Activated CD8-positive, alpha-beta memory T cell treated with anti-CD3 and anti-CD28 coated beads for 1 hour (primary cell): ENCODE measurements at places on chromosomes 12 and 14.

- DNase-seq, result no peak
These were observed 171.8 kb downstream of the BTG1 start for GRCh38 chr12:91973813-91974212.

GRCh38 chr12:19945559-19946435 lies 422.5 kb upstream of the PDE3A start:
- no peak for DNase-seq

DNA sequence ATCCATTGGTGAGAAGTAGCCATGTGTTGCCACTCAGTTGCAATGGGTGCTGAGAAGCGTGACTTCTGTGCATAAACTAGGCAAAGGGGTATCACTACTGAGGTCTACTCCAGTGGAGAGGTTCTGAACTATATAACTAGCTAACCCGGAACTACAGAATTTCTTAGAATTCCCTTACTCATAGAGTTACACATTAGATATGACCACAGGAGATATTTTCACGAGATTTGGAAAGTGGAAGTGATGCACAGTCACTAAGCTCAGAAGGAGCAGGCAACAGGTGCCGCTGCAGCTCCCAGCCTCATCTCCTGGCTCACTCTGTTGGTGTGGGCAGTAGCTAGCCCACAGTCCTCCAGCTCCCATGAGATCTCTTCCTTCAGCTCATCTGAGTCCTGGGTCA lies 136.6 kb downstream of the SSPN start:
- DNase-seq, result no peak

DNA sequence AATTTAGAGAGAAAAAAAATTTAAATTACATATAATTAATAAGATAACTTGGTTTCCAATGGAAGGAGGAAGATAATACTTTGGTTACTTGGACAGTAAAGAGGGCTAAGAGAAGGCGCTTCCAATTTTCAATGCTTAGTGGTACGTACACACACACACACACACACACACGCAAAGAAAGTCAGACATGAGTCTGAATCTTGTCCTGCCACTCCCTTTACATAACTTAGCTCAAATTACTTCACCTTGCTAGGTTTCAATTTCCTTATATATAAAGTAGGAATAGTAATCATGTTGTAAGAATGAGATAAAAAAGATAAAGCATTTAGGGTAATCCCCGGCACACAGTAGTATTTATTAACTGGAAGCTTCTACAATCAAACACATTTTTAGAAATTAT lies 39.7 kb upstream of the VCPKMT start:
- no peak for DNase-seq

GRCh38 chr14:22174412-22175277 lies 414.4 kb downstream of the DAD1 start:
- DNase-seq, result no peak

- no peak for DNase-seq
These were observed 452.7 kb downstream of the BCL11B start for GRCh38 chr14:98819132-98819866.

- DNase-seq, result no peak
These were observed 12.3 kb upstream of the ATP5MC2 start for GRCh38 chr12:53688134-53688533.

- DNase-seq, result no peak
These were observed 65.9 kb upstream of the OTOGL start for GRCh38 chr12:80033448-80033847.

GRCh38 chr14:95490727-95491451 lies 25.6 kb downstream of the SYNE3 start:
- no peak for DNase-seq

DNA sequence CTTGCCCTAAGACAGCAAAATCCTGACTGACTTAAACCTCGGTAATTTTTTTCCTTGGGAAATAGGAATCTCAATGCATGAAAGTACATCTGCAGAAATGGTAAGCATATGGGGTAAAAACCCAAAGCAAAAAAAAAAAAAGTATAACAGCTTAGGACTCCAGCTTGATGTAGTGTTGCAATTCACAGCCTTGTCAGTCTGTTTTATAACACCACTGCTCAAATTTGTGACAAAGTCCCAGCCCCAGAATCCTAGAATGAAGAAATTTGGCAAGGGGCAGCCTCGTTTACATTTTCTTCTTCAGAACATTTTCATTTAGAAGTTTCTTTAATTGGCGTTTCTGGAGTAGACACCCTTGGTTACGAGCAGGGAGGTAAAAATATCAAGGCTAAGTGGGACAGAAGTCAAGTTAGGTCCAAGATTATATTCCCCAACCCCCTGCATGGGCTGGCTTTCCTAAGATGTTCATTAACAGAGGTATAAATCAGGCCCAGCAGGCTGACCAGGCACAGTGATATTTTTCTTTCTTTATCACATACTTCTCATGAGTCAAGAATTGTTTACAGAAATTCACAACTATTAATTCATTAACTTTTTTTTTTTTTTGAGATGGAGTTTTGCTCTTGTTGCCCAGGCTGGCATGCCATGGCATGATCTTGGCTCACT lies 424.0 kb downstream of the RMST start:
- no peak for DNase-seq

DNA sequence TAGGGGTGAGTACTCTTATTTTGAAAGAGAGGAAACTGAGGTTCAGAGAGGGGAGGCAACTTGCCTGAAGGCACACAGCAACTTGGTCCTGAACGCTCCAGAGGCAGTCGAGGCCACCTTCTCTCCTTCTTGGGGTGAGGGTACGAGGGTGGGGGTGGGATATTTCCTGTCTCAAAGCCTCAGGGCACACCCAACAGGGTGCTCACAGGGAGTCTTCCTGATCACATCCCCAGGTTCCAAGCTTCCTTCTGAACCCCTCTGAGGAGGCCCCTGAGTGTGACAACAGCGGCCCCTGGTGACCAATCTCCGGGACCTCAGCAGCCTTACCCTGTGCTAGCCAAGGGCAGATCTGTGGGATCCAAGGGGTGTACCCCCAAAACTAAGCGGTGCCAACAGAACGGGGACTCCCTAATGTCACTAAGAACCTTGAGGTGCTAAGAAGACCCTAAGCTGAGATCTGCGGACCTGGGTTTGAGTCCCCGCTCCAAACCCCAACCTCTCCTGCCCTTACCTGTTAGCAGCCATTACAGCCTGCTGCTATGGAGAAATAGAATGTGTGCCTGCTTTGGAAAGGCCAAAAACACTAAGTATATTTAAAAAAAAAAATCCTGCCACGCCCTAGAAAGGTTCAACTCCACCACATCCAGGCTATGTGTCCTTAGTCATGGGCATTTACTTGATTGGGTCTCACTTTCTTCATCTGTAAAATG lies 57.9 kb downstream of the TRPV4 start:
- DNase-seq, result peak; percentile 60

DNA sequence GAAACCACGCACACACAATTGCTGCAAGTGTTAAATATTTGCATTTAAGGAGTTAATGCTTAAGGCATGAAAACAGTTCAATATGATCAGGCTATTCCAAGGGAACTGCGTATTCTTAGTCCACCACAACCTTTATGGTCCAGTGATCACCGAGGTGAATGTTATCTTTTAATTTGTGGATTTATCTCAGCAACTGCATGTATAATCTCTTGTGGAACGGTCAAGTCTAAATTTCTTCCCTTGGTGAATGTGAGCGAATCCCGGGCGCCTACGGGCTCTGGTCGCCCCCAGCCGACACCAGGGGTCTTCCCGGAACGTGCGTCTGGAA lies 999 bp upstream of the AK7 start:
- no peak for DNase-seq

DNA sequence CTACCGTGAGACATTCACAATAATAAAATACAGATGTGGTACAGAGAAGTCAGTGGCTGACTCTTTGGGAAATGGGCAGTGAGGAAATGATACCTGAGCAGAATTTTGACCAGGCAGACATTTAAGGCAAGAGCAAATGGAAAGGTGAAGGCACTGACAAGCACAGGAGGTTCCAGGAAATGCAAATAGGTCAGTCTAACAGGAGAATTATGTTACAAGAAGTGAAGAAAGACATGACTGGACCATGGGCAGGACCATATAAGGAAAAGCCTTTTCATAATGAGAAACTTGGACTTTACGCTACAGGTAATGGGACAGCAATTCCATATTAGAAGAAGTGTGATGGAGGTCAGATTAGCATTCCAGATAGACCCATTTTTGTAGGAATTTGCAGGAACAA lies 338.9 kb downstream of the PDZRN4 start:
- DNase-seq, result no peak

DNA sequence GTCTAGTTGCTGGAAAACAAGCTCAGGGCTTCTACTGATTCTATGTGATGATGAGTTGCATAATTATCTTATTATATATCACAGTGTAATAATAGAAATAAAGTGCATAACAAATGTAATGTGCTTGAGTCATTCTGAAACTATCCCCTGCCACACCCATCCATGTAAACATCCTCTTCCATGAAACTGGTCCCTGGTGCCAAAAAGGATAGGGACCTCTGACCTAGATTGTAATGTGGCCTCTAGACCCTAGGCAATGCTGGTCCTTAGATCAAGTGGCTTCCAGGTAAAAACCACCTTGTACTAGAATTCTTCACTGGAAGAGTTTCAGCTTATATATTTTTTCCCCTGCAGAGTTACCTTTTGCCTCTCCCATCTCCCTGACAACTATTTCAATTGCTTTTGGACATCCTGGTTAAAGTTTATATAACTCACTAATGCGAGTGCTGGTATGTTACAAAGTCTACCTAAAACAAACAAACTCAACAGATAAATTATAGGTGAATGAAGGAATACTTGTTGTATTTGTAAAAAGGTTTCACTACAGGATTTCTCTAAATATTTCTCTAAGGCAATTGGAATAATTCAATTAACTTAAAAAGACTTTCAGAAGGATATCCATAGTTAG lies 462.5 kb downstream of the NAV3 start:
- DNase-seq, result no peak

GRCh38 chr12:5522432-5523335 lies 90.8 kb downstream of the NTF3 start:
- no peak for DNase-seq

GRCh38 chr12:559906-560455 lies 100.2 kb downstream of the B4GALNT3 start:
- DNase-seq, result no peak

DNA sequence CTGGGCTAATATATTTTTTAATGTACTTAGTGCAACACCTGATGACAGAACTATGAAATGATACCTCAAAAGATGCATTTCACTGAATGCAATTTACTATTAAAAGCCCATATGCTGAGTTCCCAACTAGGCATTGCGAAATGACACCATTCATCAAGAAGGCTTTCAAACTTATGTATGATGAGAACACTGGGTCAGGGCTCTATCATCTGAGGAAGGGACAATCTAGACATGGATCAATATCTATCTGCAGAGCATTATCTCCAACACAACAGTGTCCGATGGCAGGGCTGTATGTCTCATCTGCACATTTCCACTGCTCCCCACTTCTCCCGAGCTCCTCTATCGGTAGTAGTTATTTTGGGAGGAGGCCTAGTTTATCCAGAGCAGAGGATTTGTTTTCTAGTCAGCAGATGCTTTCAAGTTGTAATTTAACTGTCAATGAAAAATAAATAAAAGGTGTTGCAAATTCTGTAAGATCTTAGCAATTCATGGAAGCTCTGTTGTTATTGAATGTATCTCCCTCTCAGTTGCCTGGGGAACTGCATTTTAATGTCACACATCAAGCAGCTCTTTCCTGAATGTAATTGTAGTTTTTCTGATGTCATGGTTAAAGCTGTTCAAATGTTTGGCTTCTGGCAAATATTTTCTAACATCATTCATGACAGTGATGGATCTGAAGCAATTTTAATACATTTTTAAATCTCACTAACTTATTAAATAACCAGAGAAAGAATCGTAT lies 7.4 kb upstream of the GCH1 start:
- DNase-seq, result no peak

DNA sequence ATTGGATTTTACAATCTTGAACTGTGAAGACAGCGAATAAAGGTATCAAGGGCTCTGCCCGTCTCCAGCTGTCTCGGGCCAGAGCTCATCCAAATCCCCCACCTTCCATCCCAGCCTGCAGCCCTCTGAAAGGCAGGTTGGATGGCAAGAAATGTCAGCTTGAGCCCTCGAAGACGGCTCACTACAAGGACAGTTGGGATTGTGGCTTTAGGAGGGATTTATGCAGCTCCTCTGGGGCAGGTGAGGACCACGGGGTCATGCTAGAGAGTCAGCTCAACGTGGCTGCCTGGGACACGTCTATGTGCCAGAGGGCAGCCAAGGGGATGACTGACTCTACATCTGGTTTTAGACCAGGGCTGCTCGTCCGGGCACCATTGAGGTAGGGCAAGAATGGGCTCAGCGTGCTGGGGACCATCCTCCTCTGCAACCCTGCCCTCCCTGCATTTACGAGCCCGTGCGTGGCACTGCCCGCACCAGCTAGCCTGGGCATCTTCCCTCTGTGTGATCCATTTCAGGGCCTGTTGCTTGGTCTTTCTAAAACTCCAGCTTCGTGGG lies 16.2 kb downstream of the MVK start:
- no peak for DNase-seq

DNA sequence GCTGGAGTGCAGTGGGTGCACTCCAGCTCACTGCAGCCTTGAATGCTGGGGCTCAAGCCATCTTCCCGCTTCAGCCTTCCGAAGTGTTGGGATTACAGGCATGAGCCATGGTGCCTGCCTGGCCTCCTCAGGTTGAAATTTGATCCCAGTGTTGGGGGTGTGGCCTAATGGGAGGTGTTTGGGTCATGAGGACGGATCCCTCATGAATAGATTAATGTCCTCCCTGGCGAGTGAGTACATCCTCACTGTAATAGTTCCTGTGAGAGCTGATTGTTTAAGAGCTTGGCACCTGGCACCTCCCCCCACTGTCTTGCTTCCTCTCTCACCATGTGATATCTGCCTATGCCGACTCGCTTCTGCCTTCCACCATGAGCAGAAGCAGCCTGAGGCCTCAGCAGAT lies 84.7 kb downstream of the TSPAN9 start:
- no peak for DNase-seq

DNA sequence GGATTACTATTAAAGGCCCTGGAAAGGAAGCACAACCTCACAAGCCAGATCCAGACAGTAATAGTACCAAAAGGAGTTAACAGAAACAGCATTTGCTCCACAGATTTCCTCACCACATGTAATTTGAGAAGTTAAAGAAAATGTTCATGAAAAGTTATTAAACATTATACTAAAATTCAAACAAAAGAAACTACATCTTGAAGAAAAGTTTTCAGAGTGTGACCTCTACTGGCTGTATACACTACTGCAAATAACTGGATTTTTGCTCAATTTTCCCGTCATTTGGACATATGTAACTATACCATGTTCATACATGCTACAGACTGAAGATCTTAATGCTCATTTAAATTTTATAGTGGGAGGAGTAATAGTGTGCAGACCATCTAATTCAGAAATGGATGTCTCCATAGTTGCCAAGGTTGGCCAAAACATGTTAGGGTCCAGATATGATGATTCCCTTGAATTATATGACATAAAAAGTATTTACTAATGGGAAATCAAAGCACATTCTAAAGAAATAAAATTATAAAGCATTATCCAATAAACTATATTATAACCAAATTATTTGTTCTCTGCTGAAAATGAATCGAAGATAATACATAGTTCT lies 5.6 kb downstream of the KRR1 start:
- DNase-seq, result no peak

- DNase-seq, result no peak
These were observed 679 bp downstream of the ARF6 start for GRCh38 chr14:49893309-49894213.
